Brain microvascular endothelial cell (primary cell): ENCODE measurements at places on chromosomes 3 and 15.

DNA sequence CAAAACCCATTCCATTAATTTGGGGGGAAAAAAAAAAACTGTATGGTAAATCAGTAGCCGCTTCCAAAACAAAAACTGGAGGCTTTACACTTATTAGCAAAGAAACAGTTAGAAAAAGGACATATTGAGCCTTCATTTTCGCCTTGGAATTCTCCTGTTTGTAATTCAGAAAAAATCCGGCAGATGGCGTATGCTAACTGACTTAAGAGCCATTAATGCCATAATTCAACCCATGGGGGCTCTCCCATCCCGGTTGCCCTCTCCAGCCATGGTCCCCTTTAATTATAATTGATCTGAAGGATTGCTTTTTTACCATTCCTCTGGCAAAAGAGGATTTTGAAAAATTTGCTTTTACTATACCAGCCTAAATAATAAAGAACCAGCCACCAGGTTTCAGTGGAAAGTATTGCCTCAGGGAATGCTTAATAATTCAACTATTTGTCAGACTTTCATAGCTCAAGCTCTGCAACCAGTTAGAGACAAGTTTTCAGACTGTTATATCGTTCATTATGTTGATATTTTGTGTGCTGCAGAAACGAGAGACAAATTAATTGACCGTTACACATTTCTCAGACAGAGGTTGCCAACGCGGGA is 9.4 kb upstream of the RPL24 start:
- peak; percentile 70 for DNase-seq

- DNase-seq: no peak
Measured at GRCh38 chr3:87203809-87204208, 23.3 kb upstream of the CHMP2B start.

GRCh38 chr3:106691476-106691875 is 685.8 kb upstream of the CCDC54 start:
- DNase-seq: no peak

GRCh38 chr3:9886328-9886727 is 4.1 kb upstream of the JAGN1 start:
- DNase-seq: no peak

GRCh38 chr3:192887701-192888100 is 30.0 kb downstream of the MB21D2 start:
- no peak for DNase-seq

DNA sequence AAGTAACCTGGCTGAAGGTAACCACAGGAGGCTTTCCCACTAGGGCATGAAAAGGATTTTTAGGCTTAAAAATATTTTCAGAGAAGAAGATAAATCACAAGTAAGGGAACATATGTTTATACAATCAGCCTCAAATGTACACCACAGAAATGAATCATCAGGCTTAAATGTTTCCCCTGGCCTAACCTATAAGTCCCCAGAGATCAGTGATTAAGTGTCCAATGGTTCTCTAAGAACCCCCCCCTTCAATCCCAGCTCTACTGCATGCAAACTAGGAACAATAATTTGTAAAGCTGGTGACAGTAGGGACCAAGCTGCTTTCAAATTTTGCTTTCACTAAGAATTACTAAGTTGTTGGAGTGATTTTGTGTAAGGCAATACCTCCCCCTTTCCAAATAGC is 431.6 kb upstream of the LMCD1 start:
- DNase-seq: no peak

GRCh38 chr3:9976721-9977709 is 9.6 kb downstream of the EMC3 start:
- peak; percentile 93 for DNase-seq

DNA sequence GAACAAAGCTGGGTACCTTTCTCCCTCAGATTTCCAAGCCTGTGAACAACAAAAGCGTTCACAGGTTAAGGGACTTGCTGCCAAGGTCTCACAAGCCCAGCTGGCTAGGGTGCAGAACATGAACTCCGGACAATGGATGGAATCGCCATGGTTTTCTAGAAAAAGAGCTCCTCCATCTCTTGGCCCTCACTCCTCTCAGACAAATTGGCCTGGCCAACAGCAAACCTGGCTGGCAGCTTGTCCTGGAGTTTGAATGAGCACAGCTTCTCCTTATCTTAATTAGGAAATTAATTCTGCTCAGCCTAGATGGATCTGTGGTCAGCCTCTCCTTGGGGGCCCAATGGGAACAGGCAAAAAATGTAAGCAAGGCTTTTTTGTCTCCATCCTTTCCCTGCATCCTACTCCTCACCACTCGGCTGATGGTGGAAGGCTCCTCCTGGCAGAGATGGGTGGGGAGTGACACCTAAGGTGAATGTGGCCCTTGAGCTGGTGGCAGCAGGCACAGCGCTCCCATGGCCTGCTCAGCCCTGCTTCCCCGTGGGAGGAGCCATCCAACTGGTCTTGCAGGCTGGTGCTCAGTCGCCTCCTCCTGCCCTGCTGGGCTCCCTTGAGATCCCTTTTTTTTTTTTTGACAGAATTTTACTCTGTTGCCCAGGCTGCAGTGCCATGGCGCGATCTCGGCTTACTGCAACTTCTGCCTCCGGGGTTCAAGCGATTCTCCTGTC is 5.8 kb downstream of the KLHL25 start:
- no peak for DNase-seq

GRCh38 chr3:16380421-16380820 is 115.4 kb downstream of the OXNAD1 start:
- DNase-seq: no peak

GRCh38 chr3:4642611-4643010 is 149.5 kb downstream of the ITPR1 start:
- no peak for DNase-seq

DNA sequence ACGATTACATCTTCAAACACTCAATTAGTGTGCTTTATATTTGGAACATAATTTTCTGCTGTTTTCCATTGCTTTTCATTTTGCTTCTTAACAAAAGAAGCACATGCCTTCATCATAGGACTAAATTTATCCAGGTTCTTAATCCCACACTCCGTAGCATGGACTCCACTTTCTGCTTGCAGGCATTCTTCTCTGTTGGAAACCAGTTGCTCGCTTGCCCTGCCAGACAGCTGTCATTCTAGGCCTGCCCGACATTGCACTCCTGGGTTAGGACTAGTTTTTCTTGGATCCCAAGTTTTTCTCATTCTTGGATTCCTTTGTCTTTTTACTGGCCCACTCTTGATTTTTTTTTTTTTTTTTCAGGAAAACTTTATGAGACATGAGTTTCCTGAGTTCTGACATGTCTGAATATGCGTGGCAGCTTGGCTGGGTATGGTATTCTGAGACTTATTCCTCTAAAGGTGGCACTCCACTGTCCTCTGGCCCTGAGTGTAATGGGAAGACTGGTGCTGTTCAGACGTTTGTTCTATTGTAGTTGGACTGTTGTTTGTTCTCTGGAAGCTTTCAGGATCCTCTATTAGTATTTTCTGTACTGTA is 6.3 kb upstream of the ATP1B3 start:
- no peak for DNase-seq

DNA sequence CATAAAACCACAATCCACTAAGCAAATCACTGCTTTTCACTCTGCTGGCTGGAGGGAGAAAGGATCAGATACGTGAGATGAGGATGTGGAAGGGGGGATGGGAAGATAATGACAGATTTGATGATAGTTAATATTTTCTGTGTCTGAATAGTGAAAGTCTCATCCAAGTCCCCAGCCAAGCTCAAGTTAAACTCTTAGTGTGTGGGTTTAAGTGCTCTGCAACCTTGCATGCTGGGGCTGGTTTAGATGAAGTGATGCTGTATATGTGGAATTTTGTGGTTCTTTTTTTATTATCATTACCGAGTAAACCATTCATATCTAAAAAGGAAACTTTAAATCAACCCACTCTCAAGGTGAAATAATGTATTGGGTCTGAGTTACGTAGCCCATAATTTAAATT is 111.0 kb downstream of the TPRG1 start:
- DNase-seq: no peak

GRCh38 chr3:3241596-3241995 is 62.1 kb upstream of the CRBN start:
- no peak for DNase-seq

DNA sequence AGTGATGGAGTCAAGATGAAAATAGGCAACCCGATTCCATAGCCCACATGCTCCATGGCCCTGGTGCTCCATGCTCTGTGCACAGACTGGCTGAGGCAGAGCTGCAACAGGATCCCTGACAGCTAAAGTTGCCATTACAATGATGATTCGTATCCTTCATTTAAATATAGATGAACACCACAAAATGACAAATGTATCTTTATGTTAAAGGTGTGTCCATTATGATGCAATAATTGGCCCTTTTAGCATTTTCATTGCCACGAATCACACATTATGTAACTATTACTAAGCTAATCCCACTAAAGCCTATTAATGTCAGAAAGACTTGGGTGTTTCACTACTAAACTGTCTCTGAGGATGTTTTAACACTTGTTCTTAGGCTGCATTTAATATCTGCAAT is 270.2 kb upstream of the THBS1 start:
- no peak for DNase-seq

- DNase-seq: peak; percentile 62
Measured at GRCh38 chr15:47429376-47429775, 287.9 kb upstream of the SEMA6D start.

DNA sequence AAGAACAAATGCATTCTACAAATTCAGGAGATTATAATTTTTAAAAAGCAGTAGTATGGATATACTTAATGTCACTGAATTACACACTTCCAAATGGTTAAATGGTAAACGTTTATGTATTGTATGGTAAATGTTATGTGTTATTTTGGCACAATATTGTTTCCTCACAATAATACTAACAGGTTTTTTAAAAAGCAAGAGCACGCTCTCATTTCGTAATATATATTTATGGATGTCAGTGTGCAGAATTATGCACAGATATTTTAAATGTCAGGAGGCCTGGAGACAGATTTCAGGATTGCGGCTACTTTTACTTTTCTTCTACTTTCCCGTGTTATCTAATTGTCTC is 533 bp downstream of the ZNF445 start:
- no peak for DNase-seq

DNA sequence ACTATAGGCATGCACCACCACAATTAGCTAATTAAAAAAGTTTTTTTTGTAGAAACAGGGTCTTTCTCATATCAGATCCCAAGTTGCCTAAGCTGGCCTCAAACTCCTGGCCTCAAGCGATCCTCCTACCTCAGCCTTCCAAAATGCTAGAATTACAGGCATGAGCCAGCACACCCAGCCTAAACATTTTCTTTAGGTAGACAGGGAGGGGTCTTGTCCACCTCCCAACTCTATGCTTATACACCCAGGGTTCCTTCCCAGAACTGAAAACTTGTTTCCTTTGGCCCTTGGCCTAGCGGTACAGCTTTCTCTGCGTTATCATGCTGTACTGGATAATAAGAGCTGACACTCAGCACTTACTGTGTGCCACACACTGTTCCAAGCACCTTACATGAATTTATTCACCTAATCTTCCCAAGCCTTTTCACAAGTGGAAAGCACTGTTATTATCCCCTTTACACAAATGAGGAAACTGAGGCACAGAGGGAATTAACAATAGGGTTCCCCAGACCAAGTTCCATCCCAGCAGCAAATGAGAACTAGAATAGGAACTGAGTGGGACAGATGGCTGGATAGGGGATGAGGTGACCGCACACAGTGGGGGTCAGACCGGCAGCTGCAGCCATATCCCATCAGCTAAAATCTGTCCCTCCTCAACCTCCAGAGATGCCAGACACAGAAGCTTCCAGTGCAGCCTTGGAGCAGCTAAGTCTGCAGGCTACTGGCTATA is 150.8 kb downstream of the MEGF11 start:
- no peak for DNase-seq

- no peak for DNase-seq
Measured at GRCh38 chr3:47495111-47495510, 18.4 kb downstream of the ELP6 start.

DNA sequence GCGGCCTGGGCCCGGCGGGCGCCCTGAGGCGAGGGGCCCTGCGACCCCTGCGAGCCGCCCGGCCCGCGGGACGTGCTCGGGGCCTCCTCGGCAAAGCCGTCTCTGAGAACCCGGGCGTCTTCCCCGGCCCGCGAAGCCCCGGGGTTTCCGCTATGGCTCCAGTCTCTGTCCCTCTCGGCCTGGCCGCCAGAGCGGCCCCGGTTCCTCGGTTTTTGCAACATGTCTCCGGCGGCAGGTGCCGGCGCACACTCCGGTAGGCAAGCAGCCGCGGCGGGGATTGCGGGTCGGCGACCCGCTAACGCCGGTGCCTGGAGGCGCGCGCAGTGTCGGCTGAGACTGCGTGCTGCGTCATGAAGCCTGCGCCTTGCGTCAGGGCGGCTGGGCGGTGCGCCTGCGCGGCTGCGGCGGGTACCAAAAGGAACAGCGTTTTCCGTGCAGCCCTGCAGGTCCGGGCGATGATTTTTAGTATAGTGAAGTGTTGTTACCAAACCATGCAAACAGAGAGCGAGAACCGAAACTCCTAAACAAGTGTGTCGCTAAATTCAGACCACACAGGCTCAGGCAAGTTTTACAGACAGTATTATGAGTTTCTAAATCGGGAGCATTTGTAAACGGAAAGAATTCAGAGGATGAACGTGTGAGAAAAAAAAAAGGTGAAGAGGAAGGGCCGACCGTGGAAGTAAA is at the start of gene NSMCE3:
Gene NSMCE3 (minus strand): TSS at position 338 of the 684 bp plus-strand sequence. CDS start 117 bp downstream, at position 221.
- DNase-seq: peak; percentile 80

DNA sequence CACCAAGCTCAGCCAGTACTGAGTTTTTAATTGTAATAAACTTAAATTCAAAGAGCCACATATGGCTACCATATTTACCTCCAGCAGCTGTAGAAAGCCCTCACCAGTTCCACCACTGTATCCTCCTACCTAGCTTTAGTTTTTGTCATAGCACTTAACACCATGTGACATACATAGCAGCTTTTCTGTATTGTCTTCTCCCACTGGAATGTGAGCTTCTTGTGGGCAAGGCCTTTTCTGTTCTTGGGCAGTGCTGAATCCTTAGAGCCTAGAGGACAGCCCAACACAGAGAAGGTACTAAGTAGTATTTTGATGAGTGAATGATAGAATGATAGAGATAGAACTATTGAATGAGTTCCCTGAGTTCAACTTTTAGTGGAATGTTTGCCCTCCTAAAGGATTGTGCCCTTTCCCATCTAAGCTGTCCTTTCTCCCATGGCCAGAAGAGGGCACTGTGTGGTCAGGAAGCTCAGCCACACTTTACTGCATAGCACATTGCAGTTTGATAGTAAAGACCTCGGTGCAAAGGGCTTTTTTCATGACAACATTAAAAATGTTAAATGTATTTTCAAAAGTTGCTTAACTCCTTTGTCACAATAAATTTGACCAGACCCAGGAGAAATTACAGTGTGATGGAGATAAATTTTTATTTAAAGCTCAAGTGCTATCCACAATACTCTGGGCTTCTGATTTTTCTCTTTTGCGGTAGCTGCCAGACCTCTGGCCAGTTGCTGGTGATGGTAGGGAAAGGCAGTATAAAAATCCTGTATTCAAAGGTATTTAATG is 115.8 kb downstream of the GHSR start:
- DNase-seq: peak; percentile 56
